ENCODE measurements at places on chromosomes 12 and 14. TPM values are rescaled to one million over a fixed set of nuclear protein-coding genes. Genes with fewer than 3 reads are reported as not detected.

GRCh38 chr14:75881994-75882393, 99.8 kb downstream of the TGFB3 start:
- no peak for DNase-seq

GRCh38 chr12:24864796-24865125, 84.1 kb downstream of the BCAT1 start:
- no peak for DNase-seq

DNA sequence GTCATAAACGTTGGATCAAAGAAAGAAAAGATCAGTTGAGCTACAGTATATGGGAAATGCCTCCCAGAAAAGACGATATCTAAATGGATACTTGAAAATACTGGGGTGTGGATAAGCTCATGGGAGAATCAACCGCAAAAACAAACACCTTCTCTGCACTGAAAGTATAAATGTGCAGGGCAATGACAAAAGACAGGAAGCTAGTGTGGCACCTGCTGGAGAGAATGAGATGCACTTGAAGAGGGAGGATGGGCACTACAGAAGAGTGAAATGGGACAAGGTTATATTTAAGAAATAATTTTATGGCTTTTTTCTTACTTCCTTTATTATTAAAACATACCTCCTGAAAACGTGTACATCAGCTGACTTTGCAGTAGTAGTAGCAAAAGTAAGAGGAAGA, 153.7 kb downstream of the PRKD1 start:
- no peak for DNase-seq

NKX2-1 gene
- not detected for total RNA-seq

MYO1H gene
- total RNA-seq = not detected

Measured in MG63 (cell line).